Fibroblast of pulmonary artery (primary cell): ENCODE measurements at places on chromosomes 11 and 22.

DNA sequence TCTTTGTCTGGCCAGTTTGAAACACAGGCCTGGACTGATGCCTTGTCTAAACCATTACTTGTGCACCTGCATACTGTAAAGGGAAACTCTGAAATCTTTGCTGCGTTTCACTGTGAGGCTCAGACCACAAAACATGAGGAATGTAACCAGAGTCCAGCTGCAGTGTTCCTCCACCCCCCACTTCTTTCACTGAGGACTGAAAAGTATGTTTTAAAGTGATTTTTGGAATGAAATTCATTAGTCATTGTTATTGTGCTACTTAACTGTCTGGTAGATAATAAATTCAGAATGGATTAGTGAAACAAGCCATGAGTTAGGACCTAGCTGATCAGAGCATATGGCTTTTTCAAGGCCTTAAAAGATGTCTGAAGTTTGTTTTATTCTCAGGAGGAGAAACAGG is 181.2 kb downstream of the WNT11 start:
- peak; percentile 62 for DNase-seq

GRCh38 chr11:105790840-105791239 is 181.0 kb downstream of the GRIA4 start:
- no peak for DNase-seq

- no peak for DNase-seq
Observed at GRCh38 chr11:8040921-8041285, 40.1 kb upstream of the TUB start.

- peak; percentile 80 for DNase-seq
Observed at GRCh38 chr11:62444236-62444833, 25.5 kb downstream of the SCGB1A1 start.

DNA sequence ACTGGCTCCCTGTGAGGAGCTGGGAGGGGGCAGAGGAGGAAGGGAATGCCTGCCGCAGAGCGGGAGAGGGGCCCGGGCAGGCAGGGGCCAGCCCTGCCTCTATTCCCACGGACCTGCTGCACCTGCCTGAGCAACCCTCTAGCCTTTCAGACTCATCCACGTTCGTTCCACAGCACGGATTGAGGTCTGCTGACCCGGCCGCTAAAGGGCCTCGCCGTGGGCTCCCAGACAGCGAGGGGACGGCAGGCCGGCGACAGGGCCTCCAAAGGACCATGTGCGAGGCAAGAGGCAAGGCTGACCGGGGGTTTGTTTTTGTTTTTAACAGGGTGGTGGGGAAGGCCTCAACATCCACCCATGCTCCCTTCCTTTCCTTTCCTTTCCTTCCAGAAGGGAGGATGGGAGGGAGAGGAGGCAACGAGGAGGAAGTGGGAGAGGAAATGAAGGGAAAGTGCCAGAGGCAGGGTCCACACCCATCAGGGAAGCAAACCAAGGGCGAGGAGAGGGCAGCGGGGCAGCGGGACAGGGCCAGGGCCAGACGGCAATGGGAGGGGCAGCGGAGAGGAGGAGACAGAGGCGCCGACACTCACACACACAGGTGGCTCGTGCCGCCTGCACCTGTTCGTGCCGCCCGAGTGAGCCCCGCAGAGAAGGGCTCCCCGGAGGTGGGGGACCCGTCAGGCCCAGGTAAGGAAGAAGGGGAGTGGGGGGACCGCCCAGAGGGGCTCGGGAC is 7.5 kb downstream of the LRFN4 start:
- no peak for DNase-seq

DNA sequence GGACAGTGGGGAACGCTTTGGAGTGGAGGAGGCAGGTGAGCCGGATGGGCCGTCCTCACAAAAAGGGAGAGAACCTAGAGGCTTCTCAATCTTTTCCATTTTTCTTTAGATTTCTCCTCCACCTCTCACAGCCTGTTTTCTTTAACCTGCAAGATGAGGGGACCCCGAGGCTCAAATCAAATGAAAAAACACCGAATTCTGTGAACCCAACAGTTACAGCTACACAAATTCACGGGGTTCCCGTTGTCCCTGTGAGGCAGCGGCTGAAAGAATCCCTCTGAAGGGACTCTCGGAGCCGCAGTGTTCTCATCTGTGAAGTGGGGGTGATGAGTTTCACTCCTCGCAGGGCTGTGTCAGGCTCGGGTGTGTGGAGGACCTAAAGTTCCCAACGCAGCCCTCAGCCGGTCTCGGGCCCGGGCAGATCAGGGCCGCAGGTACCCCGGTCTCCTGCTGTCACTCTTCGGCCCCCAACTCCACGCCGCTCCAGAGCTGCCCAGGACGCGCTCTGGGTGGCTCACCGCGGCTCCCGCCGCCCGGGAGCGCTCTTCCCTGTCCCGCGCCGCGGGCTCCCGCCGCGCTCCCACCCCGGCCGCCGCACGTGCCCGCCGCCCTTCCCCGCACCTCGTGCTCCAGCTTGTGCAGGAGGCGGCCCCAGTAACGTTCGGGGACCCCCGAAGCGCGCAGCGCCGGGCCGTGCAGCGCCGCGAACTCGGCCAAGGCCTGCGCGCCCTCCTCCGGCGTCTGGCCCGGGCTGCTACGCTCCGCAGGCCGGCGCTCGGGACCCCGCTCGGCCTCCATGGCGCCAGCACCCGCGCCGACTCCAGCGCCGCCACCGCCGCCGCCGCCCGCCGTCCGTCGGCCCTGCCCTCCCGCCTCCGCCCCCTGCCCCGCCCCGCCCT is at the start of gene TTLL12:
TSS of gene TTLL12 (minus strand) at position 863 of the 899 bp plus-strand sequence. CDS start at position 798, 65 bp downstream.
- peak; percentile 44 for DNase-seq

GRCh38 chr11:29306527-29306926 is 710.3 kb downstream of the KCNA4 start:
- DNase-seq: peak; percentile 94

- no peak for DNase-seq
Observed at GRCh38 chr11:4008116-4008515, 86.5 kb upstream of the RRM1 start.

DNA sequence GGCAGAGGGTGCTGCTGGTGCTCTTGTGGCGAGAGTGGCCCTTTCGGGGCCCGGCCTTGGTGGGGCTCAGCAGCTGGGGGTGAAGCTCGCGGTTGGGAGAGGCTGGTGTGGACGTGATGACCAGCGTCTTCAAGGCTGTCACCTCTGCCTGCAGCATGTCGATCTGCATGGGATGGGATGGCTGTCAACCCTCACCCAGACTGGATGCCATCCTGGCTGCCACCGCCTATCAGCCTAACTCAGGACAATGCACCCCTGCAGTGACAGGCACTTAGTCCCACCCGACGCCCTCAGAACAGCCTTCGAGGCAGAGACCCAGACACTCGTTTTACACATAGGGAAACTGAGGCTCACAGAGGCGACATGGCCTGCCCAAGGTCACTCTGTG is 10.8 kb downstream of the RAB3IL1 start:
- no peak for DNase-seq

DNA sequence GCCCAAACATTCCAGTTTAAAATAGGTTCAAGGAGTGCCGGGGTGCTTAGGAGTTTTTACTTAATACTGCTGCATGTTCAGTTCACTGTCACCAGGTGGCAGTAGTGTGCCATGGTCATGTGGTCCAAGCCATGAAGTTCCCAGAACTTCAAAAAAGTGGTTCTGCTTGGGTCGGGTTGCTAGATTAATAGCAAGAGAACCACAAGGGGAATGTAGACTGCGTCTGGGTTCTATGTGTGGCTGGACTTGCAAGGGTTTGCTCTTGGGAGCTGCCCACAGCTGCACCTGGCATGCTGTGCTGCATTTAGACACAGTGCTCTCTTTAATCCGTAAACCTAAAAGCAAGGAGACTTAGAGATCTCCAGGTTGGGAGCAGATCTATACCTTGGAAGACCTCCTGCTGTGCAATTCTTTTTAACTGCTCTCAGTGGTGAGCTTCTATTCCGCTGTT is 6.5 kb upstream of the SPON1 start:
- peak; percentile 82 for DNase-seq

DNA sequence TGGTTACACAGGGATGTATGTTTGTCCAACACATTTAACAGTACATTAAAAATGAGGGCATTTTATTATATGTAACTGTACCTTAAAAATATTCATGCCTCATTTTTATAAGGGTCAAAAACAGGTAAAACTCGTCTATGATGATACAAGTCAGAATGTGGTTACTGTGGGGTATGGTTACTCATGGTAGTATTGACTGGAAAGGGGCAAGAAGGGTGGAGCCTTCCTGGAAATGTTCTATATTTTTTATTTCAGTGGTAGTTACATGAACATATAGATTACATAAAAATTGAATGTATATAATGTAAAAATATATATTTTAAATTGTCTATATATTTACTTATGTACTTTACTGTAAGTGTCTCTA is 99.8 kb downstream of the STIM1 start:
- DNase-seq: no peak

- DNase-seq: peak; percentile 62
Observed at GRCh38 chr11:67265633-67266448, 432 bp upstream of the GRK2 start.

DNA sequence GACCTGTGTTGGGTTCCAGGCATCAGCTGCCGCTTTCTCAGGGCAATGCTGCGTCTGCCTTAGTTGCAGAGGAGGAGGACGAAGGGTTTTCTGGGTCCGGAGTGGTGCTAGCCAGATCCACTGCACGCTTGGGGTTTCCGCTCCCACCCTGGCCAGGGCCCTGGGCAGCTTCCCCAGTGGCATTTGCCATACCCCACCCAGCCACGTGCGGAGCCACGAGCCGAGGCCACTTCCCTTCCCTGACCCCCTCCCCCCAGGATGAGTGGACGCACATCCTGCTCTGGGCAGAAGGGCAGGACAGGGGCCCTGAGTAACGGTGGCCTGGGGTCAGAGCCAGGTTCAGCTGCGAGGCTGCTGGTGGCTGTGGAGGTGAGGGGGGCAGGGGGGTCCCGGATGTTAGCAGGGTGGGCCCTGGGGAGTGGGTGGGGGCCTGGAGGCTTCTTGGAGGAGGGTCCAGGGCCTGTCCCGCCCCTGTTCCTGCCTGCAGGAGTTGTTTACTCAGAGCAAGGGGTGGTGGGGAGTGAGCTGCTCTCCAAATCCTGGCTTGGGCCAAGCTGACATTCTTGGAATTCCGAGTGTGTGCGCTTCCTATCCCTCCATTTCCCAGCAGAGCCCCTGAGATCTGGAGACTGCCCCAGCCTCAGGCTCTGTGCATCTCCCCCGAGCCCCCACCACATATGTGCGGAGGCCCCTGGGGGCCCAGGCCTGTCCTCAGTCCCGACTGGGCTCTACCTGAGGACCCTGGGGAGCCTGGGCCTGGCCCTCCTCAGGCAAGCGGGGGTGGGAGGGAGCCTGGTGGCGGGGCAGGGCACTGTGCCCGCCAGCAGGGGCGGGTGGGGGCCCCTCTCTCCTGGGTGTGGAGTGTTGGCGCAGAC is 1.4 kb downstream of the TSPAN4 start:
- peak; percentile 98 for DNase-seq

DNA sequence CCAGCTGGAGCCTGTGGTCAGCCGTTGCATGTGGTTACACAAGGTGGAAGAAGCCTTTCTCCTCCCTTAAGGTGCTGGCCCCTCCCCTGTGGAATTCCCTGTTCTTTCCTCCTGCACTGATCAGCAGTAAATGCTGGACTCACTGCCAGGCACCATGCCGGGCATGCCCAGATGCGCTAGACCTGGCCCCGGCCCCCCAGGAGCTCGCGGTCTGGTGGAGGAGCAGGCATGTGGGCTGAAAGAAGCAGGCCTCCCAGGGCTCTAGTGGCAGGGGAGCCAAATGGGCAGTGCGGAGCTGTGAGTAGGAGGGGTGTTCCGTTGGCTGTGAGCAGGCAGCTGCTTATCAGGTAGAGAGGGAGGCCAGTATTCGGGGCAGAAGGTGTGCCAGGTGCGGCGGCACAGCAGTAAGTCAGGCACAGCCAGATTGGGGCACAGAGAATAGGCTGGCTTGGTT is 10.2 kb downstream of the DGKZ start:
- no peak for DNase-seq

GRCh38 chr11:33643167-33643824 is 57.3 kb downstream of the C11orf91 start:
- DNase-seq: no peak

- no peak for DNase-seq
Observed at GRCh38 chr11:96055706-96056387, 131.9 kb upstream of the MTMR2 start.

DNA sequence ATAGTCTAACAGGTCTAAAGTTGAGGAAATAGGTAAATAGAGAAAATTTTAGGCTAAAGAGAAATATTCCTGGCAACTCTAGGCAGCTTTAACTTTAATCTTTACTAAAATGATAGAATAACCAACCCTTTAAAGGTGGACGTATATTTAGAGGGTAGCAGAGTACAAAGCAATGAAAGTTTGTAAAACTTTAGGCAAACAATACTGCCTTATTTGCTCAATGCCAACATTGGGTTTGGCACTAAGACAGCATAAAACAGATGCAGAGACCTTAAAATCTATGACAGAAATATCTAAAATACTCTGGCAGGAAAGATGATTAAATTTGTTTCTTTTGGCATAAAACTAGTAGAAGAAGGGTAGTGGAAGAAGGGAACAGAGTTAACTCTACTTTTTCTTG is 70.7 kb downstream of the EMSY start:
- no peak for DNase-seq

GRCh38 chr22:33429281-33429680 is 371.1 kb upstream of the SYN3 start:
- DNase-seq: no peak

- DNase-seq: peak; percentile 34
Observed at GRCh38 chr11:61488651-61489291, 19.8 kb upstream of the LRRC10B start.

GRCh38 chr11:36333468-36333867 is 37.4 kb downstream of the PRR5L start:
- peak; percentile 50 for DNase-seq

DNA sequence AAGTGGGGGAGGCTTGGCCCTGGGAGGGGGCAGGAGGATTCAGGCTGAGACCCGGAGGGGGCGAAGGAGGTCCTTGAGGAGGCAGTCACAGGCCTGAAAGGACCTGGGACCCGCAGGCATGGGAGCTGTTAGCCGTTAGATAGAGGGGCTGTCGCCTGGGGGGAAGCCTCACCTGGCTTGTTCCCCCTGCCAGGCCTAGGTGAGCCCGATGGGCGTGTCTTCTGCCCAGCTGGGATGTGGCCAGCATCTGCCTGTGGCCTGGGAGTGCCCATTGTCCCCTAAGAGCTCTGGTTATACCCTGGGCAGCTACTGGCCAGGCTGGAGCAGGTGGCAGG is 1.8 kb upstream of the DUSP8 start:
- DNase-seq: no peak

GRCh38 chr11:116888884-116889549 is 51.6 kb upstream of the APOA1 start:
- DNase-seq: no peak

GRCh38 chr11:8839957-8840945 is 70.7 kb upstream of the AKIP1 start:
- DNase-seq: peak; percentile 47

DNA sequence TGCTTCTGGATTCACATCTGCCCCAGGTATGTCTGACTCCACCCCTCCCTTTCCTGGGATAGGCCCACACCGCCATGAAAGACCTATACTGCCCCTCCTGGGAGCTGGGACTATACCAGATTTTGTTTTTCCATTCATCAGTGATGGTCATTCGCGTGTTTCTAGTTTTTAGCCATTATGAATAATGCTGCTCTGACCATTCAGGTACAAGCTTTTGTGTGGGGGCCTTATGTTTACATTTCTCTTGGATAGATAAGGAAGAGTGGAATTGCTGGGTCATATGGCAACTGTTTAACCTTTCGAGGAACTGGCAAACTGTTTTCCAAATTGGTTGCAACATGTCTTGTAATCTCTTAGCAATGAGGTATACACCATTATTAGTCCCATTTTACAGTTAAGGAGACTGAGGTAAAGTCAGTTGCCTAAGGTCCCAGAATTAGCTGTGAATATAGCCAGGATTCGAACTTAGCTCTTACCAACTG is 1.2 kb upstream of the TBC1D10A start:
- DNase-seq: no peak

- DNase-seq: no peak
Observed at GRCh38 chr11:67732045-67732787, 57.8 kb upstream of the ALDH3B2 start.
